ENCODE measurements at places on chromosomes 7 and 10. TPM values are rescaled to one million over a fixed set of nuclear protein-coding genes. Genes with fewer than 3 reads are reported as not detected.

- no peak for DNase-seq
- no peaks in the 10 kb centered on the region for H3K36me3 ChIP-seq
- no peak overlapping the region for H3K4me3 ChIP-seq
- no peak overlapping the region for H3K27ac ChIP-seq
These were observed 222.9 kb upstream of the PITRM1 start for GRCh38 chr10:3395458-3395861.

The KLLN gene
- 3.9 TPM for total RNA-seq

GRCh38 chr7:57201021-57201894 lies 69.0 kb upstream of the ZNF479 start:
- no peaks in the 10 kb centered on the region for H3K4me1 ChIP-seq
- H3K4me3 ChIP-seq: no peak overlapping the region
- no peak for DNase-seq
- H3K27me3 ChIP-seq: no peaks in the 10 kb centered on the region
- H3K27ac ChIP-seq: no peak overlapping the region
- no peaks in the 10 kb centered on the region for H3K36me3 ChIP-seq

The PTTG1IP2 gene
- 5.8 TPM for total RNA-seq

- no peak for DNase-seq
- H3K36me3 ChIP-seq: no peaks in the 10 kb centered on the region
- H3K27me3 ChIP-seq: no peaks in the 10 kb centered on the region
These were observed 409.8 kb downstream of the LRMDA start for GRCh38 chr10:75841266-75841665.

The AKR1D1 gene
- 0.87 TPM for total RNA-seq

GRCh38 chr7:99365318-99366141 lies 9.0 kb upstream of the ARPC1B start:
- no peaks in the 10 kb centered on the region for H3K36me3 ChIP-seq
- peak; percentile 54 for DNase-seq
- peaks cover 6% of the 10 kb centered on the region for H3K4me1 ChIP-seq
- H3K27ac ChIP-seq: no peak overlapping the region
- H3K4me3 ChIP-seq: no peak overlapping the region

- DNase-seq: no peak
- no peak overlapping the region for H3K27ac ChIP-seq
- no peaks in the 10 kb centered on the region for H3K27me3 ChIP-seq
These were observed 4.6 kb upstream of the FAM170B start for GRCh38 chr10:49138361-49138891.

DNA sequence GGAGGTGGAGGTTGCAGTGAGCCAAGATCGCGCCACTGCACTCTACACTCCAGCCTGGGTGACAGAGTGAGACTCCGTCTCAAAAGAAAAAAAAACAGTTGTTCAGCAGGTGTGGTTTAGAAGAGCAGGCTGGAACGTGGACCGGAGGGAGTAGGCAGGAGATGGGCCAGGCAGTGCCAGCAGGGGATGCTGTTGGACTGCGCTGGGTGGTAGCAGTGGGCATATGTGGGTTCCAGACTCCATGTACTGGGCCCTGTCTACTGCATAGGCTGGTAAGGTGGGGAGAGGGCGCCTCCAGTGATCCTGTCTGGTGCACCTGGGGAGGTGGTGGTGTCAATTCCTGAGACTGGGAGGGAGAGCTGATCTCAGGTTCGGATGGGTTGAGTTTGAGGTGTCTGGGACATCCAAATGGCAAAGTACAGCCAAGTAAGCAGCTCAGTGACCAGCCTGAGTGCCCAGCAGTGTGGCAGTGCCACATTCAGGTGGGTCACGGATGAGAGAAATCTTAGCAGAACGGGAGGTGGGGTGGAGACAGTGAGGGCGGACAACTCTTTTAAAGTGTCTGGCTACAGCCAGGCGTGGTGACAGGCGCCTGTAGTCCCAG lies 25.9 kb downstream of the SFXN4 start:
- H3K36me3 ChIP-seq: no peaks in the 10 kb centered on the region
- H3K27me3 ChIP-seq: no peaks in the 10 kb centered on the region
- H3K4me3 ChIP-seq: no peak overlapping the region
- peak; percentile 44 for DNase-seq

DNA sequence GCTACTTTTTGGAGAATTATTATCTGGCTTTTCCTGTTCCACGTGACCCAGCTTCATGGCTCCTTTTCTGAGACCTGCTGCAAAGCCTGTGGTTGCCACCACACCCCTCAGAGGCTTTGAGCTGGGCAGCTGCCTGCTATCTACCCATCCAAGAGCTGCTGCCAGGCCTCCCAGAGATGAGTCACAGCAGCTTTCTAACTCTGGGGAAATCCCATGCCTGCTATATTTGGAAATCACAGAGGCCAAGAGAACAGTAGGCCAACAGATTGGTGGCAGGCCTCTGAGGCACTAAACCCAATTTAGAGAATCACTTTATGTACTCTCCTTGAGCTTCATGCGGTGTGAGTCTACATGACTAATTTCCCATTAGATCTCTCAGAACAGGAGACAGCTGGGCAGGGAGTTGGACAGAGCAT lies 35.2 kb downstream of the SGCE start:
- H3K4me1 ChIP-seq: no peaks in the 10 kb centered on the region
- no peaks in the 10 kb centered on the region for H3K36me3 ChIP-seq
- no peaks in the 10 kb centered on the region for H3K27me3 ChIP-seq
- DNase-seq: peak; percentile 74
- no peak overlapping the region for H3K27ac ChIP-seq

GRCh38 chr7:32104766-32105165 lies 34.6 kb upstream of the PDE1C start:
- H3K36me3 ChIP-seq: no peaks in the 10 kb centered on the region
- DNase-seq: no peak
- no peak overlapping the region for H3K4me3 ChIP-seq
- no peak overlapping the region for H3K27ac ChIP-seq
- no peaks in the 10 kb centered on the region for H3K4me1 ChIP-seq

DNA sequence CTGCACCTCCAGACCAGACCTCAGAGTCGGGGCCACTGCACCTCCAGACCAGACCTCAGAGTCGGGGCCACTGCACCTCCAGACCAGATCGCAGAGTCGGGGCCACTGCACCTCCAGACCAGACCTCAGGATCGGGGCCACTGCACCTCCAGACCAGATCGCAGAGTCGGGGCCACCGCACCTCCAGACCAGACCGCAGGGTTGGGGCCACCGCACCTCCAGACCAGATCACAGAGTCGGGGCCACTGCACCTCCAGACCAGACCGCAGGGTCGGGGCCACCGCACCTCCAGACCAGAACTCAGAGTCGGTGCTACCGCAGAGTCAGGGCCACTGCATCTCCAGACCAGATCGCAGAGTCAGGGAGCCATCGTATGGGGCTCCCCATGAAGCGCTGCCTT lies 105.9 kb downstream of the ACTR3B start:
- no peaks in the 10 kb centered on the region for H3K36me3 ChIP-seq
- H3K27me3 ChIP-seq: no peaks in the 10 kb centered on the region
- no peak for DNase-seq

DNA sequence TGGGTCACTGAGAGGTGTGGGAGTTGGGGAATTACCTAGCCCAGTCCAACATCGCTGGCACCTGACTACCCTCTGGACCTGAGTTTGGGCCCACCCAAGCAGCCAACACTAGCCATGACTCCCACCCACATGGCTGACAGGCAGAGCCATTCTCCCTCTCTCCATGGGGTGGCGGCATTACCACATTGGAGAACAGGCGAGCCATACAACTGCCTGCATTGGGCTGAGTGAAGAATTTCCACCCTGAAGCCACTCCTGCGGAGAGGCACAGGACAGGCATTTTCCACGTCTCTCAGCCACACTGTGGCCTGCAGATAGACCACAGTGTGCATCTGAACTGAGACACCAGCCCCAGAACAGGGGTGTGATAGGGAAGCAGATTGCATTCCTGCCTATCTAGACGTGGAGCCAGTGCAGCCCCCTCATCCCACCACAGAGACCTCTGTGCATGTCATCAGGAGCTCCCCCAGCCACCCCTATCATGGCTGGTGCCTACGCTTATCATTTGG lies 58.2 kb upstream of the ANTXRL start:
- no peaks in the 10 kb centered on the region for H3K4me1 ChIP-seq
- H3K27me3 ChIP-seq: no peaks in the 10 kb centered on the region
- DNase-seq: peak; percentile 78
- no peak overlapping the region for H3K4me3 ChIP-seq

DNA sequence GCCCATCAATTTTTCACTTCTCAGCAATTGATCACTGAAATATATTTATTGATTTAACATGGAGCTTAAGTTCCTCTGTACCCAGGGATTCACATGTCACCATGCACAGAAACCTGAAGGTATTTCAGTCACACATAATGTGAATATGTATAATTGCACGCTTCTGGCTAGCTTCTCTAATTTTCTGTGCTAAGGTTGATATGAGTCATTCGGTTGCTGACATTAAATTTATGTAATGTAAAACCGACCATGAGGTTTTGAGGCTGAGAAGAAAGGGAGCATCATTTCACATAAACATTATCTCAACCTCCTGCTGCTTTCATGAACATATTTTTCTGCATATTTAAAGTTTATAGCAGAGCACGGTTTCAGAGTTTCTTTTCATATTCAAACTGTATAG lies 381.0 kb upstream of the TPK1 start:
- no peaks in the 10 kb centered on the region for H3K4me1 ChIP-seq
- DNase-seq: no peak
- H3K4me3 ChIP-seq: no peak overlapping the region
- H3K27ac ChIP-seq: no peak overlapping the region

DNA sequence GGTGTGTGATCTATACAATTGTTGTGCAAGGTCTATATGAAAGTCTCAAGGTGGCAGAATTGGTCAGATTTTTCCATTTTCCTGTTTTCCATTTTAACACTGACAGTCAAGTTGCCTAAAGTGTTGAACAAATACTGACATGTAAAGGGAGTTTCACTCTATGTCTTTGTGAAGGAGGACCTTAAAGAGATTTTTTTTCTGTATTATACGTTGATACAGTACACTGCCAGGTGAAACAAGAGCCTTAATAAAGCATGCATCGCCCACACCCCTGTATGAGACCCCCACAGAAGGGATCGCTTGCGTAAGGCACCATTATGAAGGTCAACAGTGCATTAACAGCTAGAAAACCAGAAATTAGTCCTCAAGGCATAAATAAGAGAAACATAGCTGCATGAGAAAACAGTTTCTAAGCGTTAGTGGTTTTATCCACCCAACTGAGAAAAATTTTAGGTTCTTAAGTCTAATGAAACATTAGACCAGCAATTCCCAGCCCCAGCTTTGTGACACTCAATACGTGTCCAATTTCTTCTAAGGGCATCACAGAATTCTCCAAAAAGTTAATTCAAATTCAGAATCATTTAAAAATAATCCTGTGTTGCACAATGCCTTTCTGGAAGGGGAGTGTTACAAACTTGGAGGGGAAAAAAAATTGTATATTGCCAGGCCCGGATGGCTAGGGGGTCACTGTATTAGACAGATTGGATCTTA lies 6.9 kb downstream of the KLF6 start:
- no peaks in the 10 kb centered on the region for H3K36me3 ChIP-seq
- no peak for DNase-seq
- no peak overlapping the region for H3K27ac ChIP-seq
- H3K4me1 ChIP-seq: peaks cover 42% of the 10 kb centered on the region
- H3K4me3 ChIP-seq: no peak overlapping the region

The HBP1 gene
- total RNA-seq: 134 TPM

Measured in testis (tissue), 5 donors.